ENCODE measurements at places on chromosomes 12 and 14. TPM values are rescaled to one million over a fixed set of nuclear protein-coding genes. Genes with fewer than 3 reads are reported as not detected.

PLEKHG7 gene
- not detected for total RNA-seq

DNA sequence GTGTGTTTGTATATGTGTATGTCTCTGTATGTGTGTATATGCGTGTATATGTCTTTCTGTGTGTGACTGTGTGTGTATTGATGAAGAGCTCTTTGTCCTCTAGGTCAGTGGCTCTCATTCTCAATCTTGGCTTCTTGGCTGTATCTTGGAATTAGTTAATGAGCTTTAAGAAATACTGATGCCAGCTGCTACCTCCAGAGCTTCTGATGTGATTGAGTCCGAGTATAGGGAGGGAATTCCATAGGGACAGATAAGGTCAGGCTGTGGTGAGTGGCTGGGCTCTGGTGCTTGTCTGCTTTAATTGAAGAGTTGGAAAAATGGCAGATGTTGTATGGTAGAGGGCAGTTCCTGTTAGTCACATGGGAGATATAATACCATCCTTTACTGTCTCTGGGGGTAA is 140.1 kb downstream of the C12orf75 start:
- H3K36me3 ChIP-seq = no peaks in the 10 kb centered on the region
- H3K27me3 ChIP-seq = peaks cover 28% of the 10 kb centered on the region
- peaks cover 2% of the 10 kb centered on the region for H3K4me1 ChIP-seq
- no peak overlapping the region for H3K4me3 ChIP-seq
- DNase-seq = no peak

PPP4R4 gene
- 1.2 TPM for total RNA-seq

KRT3 gene
- total RNA-seq = not detected

- DNase-seq = no peak
- no peaks in the 10 kb centered on the region for H3K27me3 ChIP-seq
- H3K4me3 ChIP-seq = no peak overlapping the region
- no peaks in the 10 kb centered on the region for H3K36me3 ChIP-seq
- no peaks in the 10 kb centered on the region for H3K4me1 ChIP-seq
Observed at GRCh38 chr12:30420561-30420960, 275.1 kb downstream of the IPO8 start.

INSM2 gene
- not detected for total RNA-seq

GRCh38 chr14:101289230-101289690 is 272.0 kb upstream of the DIO3 start:
- DNase-seq = no peak
- H3K27me3 ChIP-seq = no peaks in the 10 kb centered on the region
- no peak overlapping the region for H3K4me3 ChIP-seq
- no peaks in the 10 kb centered on the region for H3K36me3 ChIP-seq

KRT1 gene
- total RNA-seq = 3.0 TPM

SAMD15 gene
- 0.41 TPM for total RNA-seq

DNA sequence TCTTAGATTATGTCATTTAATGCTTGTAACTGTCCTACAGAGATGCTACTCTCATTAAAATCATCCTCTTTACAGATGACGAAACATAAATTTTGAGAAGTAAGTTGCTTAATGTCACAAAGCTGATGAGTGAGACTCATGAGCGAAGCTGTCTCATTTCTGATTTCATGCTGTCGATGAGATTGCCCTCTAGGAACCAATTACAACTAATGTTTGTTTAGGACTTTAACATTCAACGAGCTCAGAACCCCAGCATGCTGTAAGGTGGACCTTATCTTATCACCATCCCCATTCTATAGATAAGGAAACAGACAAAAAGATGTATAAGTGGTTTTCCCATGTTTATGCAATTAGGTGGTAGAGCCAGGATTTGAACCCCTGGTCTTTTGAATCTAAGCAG is 23.1 kb downstream of the BHLHE41 start:
- no peaks in the 10 kb centered on the region for H3K4me1 ChIP-seq
- no peak overlapping the region for H3K27ac ChIP-seq
- H3K4me3 ChIP-seq = no peak overlapping the region
- H3K36me3 ChIP-seq = no peaks in the 10 kb centered on the region
- peaks cover 37% of the 10 kb centered on the region for H3K27me3 ChIP-seq
- no peak for DNase-seq
